ENCODE measurements at places on chromosomes 1 and 21.

GRCh38 chr1:10692401-10693021, 103.9 kb downstream of the CASZ1 start:
- DNase-seq: no peak

DNA sequence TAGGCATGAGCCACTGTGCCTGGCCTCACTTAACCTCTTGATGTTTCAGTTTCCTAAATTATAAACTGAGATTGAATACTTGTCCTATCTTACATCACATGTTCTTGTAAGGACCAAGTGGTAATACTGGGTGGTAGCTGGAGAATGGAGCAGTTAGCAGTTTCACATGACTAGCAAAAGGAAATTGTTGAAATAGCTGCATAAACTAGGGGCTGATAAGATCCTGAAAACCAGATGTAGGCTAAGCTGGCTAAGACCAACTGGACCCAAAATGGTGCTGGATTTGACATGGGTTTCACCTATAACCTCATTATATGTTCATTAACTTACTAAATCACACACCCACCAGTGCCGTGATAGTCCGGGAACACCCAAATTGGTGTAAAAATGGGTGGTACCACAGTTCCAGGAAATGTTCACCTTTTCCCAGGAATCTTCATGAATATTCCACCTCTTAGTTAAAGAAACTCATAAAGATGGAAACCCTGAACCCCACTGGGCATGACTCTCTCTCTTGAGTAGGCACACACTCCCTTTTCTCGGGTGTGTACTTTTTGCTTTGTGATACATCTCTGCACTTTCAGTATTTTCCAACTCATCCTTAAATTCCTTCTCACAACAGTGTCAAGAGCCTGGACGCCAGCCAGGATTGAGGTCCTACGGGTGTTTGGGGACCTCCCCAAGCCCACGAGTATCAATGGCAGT, at the start of gene PAPPA2:
TSS of gene PAPPA2 (plus strand) at position 502 of the 705 bp plus-strand sequence. CDS start 93,148 bp downstream, outside the sequence.
- no peak for DNase-seq

- no peak for DNase-seq
These were observed 277.9 kb downstream of the GRIK1 start for GRCh38 chr21:29661672-29662442.

DNA sequence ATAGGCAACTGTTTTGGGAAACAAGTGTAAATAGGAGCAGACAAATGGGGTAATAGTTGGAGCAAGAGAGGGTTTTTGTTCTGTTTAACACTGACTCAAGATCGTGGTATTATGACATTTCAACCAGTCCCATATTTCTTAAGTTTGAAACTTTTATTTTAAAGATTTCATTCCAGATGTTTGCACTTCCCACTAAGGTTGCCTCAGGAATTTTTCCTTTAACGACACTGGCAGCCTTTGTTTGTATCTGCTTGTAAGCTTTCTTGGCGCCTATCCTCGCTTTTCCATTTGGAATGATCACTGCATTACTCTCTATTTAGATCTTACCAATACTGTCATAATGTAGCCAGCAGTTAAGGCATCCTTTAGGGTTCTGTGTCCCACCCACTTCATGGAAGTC, 67.7 kb downstream of the ALG6 start:
- DNase-seq: no peak

DNA sequence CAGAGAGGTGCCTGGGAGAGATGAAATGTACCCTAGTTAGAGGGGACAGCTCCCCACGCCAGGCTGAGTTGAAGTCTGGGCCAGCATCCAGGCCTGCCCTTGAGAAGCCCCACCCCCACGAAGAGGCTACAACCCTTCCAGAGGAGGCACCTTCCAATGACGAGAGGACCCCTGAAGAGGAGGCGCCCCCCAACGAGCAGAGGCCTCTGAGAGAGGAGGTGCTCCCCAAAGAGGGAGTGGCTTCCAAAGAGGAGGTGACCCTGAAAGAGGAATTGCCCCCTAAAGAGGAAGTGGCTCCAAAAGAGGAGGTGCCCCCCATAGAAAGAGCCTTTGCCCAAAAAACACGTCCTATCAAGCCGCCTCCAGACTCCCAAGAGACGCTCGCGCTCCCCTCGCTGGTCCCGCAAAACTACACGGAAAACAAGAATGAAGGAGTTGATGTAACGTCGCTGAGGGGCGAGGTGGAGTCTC, 3.1 kb downstream of the EVA1B start:
- no peak for DNase-seq

DNA sequence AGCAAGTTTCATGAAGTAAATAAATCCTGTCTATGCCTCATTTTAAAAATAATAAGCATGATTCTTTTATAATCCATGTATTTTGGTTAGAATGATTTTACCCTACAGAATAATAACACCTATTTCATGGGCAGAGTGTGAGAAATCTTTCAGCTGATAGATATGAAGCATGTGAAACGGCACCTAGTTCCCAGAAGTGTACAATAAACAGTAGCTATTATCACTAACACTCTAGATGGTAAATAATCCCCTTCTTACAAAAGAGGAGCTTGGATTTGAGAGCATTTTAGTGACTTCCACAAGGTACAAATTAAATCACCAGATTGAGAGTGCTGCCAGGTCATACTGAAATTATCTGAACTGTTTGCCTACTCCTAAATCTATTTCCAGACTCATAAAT, 95.3 kb upstream of the NRIP1 start:
- DNase-seq: no peak

DNA sequence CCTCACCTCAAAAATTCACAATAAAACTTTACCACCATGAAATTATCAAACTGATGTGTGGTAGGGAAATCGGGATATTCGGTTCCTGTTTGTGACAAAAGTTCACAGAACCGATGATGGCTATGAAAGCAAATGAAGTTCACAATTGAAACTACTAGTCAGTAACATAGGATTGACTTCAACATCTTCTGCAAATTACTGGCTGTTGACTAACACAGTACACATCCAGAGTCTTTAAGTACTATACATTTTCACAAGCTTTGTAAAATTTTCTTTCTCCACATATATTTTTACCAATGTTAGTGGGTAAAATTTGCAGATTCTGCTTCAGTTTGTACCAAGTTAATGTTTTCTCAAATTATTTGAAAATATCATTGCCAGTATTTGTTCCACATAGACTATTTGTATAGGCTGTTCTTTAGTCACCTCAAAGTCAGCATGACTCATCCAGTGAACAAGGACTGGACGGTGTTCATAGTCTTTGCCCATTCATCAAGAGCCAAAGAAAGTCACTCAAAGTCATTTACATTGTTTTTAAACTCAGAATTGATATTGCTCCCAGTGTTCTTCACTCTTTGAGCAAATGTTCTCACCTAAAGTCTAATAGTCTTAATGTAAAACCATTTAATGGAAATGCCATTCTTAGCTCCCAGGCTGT, 213.4 kb downstream of the USP25 start:
- DNase-seq: no peak

GRCh38 chr1:243244432-243244841, 10.6 kb downstream of the CEP170 start:
- DNase-seq: no peak

DNA sequence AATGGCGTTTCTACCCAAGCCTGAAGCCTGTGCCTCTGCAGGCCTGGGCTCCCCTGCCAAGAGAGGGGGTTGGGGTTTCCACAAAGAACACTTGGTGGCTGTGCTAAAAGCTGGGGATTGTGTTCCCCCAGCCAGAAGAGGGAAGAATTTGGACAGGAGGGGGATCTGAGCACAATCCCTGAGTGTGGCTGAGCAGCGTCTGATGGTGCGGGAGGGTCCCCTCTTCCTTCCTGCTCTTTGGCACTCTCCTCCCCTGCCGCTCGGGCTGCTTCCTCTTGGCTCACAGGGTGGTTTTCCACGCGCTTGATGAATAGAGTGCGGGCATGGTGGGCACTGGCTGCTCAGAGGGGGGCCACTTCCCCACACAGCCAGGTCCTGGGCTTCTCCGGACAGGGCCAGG, 3.7 kb downstream of the GPR37L1 start:
- no peak for DNase-seq

GRCh38 chr21:42346441-42346840, 4.4 kb downstream of the TFF2 start:
- DNase-seq: no peak

- no peak for DNase-seq
These were observed 65.8 kb downstream of the CD34 start for GRCh38 chr1:207845109-207845508.

DNA sequence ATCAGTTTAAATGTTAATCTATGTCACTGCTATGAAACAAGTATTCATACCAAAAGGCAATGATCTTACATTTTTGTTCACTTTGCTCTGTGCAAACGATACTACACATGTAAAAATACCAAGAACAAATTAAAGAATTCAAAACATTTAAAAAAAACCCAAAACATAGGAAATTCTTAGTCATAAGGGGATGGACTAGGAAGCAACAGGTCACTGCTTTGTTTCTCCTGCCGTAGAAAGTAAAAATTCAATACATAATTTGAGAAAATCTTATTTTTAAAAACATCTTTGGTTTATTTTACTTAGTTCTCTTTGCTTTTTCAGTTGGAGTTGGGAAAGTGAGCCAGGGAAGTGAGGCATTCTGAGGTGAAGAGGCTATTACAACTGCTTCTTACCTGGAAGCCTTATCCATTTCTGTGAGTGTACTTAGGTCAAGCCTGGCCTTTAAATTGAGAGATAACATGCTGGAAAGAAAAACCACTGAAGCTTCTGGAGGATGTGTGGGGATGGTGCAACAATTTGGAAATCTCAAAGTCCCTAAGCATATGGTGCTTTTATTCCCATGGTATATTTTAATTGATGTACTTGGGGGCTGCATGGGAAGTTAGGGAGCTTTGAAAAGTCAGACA, 183.5 kb downstream of the CDC42BPA start:
- DNase-seq: no peak

DNA sequence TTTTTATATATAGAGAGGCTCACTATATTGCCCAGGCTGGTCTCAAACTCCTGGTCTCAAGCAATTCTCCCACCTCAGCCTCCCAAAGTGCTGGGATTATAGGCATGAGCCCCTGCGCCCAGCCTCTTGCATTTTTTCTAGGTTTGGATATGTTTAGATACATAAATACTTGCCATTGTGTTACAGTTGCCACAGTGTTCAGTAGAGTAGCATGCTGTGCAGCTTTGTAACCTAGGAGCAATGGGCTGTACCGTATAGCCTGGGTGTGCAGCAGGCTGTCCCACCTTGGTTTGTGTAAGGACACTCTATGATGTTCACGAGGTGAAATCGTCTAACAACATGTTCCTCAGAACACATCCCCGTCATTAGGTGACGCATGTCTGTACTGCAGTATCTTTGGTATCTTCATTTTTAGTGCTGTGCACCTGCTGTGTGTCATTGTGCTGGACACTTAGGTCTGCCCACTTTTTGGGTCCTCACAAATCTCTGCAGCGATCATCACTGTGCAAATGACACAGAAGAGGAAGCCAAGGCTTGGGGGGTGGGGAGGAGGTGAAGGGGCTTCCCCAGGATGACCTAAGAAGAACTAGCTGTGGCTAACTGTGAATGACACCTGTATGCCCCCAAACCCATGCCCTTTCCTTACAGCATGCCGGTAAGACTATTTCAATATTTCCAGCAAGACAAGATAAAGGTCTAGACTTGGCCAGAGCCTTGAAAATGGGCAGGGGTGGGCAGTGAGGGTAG, 44.5 kb downstream of the SDC3 start:
- DNase-seq: no peak

- DNase-seq: no peak
These were observed 51.0 kb downstream of the EPB41 start for GRCh38 chr1:28965271-28965870.

Measured in psoas muscle (tissue), 8 donors.